ENCODE measurements at places on chromosomes 1 and 21.

DNA sequence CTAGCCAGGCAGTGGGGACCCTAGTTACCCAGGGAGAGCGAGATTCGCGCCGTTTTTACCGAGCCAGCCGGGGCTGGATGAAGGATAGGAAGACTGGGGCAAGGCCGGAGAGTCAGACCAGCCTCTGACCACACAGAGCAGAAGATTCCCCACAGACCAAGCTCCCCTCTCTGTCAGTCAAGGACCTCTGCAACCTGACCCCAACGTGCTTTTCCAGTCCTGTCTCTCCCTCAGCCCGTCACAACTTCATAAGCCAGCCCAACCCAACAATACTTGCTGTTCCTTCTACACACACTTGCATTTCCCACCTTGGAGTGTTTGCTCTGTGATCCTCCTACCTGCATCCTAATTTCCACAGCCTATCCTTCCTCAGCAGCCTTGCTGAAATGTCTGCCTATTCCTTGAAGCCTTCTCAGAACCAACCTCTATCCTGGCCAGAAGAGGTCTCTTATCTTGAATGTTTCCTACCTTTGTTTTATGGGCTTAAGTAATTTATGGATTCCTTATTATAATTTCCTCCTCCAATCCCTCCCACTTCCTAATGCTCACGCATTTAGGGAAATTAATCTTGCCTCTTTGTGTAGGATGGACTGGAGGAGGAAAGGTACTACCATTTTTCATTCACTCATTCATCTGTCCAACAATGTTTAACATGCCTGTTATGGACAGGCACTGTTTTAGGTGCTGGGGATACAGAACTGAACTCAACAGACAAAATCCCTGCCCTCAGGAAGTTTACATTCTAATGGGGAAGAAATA is at the start of gene GSTM3:
TSS of gene GSTM3 (minus strand) at position 424 of the 759 bp plus-strand sequence. CDS start 751 bp downstream, outside the sequence.
- no peak for DNase-seq

DNA sequence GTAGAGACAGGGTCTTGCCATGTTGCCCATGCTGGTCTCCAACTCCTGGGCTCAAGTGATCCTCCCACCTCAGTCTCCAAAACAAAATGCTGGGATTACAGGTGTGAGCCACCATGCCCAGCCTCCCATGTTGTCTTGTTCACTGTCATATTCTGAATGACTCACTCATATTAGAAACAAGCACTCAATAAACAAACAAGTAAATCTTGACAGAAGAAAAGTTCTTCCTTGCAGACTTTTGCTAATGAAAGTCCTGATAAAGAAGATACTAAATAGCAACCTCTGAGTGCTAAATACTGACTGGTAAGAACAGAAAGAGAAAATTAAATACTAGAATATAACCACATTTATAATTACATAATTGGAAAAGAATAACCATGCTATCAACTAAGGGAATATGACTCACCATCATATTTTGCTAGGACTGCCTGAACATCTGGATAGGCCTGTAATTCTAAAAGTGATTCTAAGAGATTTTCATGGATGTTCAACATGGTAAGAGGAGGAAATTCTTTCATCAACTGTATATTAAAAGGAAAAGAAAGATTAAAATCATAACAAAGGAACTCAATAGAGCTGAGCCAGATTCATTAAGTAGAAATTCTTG is 37.3 kb downstream of the ST7L start:
- no peak for DNase-seq

DNA sequence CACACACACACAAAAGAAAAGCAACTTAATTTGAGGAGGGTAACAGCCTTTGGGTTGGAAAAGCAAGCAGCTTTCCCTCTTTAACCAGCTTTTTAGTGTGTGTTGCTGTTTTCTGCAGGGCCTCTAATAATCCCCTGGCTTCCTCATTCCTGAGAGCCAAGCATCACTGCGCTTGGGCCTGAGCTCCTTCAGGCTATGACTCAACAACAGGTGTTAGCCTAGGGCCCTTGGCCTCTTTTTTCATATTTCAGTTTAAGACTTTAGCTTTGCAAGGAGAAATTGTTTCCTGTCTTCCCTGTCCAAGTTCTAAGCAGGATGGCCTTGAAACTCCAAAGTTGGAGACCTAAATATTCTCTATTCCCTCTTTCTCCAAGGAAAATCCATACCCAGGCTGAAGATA is 26.2 kb upstream of the SNX27 start:
- DNase-seq, result no peak

DNA sequence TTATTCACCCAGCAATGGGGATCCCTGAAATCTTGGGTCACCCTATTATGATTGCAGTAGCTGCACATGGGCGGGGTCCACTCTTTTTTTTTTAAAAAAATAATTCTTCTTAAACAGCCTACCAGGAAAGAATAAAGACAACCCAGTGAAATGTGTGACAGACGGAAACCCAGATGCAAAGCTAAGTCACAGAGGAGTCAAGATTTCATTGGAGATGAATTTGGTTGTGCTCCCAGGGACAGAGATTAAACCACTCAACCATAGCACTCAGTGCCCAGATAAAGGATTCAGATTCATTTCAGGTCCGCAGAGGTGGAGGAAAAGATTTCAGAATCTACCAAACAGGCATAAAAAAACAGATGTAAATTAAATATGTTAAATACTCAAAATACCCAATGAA is 583.5 kb upstream of the ZP4 start:
- no peak for DNase-seq

DNA sequence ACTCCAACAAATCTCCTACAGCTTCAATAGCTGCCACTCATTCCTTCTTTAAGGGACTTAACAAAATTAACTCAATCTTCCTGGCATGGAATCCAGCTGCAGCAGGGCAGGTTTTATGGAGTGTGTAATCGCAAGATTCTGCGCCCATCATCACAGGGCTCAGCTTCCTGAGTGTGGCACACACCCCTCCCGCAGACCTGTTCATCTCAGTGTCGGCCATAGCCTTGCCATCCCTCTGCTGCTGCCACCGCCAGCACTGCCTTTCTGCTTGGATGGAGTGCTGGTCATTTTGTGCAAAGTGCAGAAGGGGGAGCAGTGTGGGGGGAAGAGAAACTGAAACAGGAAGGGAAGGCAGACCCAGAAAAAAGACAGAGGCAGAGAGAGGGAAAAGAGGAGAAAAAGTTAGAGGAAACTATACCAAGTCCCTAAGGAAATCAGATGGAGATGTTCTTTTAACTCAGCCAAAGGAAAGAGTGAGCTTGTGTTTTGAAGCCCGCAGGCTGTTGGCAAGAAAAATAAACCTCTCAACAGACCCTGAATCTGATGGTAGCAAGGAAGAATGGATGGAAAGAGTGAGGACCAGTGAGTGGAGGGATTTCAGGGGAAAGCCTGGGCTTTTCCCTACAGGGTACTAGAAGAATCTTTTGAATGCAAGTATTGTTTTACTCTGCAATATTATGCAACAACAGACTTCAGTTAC is 324.2 kb downstream of the SEC16B start:
- no peak for DNase-seq

GRCh38 chr1:7389906-7390603 is 381.0 kb upstream of the VAMP3 start:
- DNase-seq, result no peak

GRCh38 chr1:220818421-220819173 is 31.9 kb downstream of the MTARC1 start:
- no peak for DNase-seq

GRCh38 chr1:15483971-15484370 is 8.1 kb downstream of the CELA2B start:
- DNase-seq, result no peak

GRCh38 chr1:180201451-180202200 is 28.4 kb upstream of the LHX4 start:
- no peak for DNase-seq
